ENCODE measurements at places on chromosomes 3 and 15.
A peak's percentile ranks its signal among the peaks of the same experiment; 100 is the strongest.

- no peak for DNase-seq
Observed at GRCh38 chr3:169280010-169280585, 383.4 kb downstream of the MECOM start.

- DNase-seq, result no peak
Observed at GRCh38 chr3:59192473-59192872, 142.6 kb upstream of the CFAP20DC start.

GRCh38 chr3:30162579-30162978 lies 443.8 kb upstream of the TGFBR2 start:
- no peak for DNase-seq

- no peak for DNase-seq
Observed at GRCh38 chr3:28934126-28934813, 346.6 kb upstream of the RBMS3 start.

DNA sequence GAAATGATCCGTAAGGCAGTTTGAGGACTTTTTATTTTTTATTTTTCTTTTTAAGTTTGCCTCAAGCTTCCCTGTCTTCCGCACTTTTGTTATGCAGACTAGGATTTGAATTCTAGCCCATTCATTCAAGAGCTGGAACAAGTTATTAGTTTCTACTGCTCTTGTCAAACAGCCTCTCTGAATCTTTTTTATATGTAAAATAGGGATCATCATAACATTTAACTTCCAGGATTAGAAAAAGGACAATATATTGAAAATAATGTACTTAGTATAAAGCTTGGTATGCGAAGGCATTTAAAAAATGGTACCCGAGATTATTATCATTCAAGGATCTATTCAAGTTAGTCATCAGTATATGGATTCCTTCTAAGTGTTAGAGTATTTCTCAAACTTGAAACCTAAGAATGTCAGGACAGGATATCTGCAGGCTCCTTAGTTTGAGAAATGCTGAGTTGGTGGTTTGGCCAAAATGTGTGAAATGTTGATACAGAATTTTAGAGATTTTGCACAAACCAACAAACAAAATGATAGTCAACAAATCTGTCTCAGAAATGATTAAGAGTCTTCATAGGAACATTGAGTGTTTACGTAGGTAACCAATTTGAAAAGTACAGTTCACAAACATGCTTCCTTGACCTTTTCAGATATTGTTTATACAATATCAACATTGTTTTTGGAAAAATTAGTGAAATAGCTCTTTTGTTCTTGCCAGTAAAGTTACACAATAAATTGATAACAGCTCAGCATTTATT lies 40.5 kb upstream of the IGSF10 start:
- DNase-seq, result no peak

GRCh38 chr3:153567556-153567955 lies 405.5 kb downstream of the RAP2B start:
- no peak for DNase-seq

- DNase-seq, result no peak
Observed at GRCh38 chr15:73601451-73602445, 31.4 kb downstream of the NPTN start.

GRCh38 chr3:132916096-132916495 lies 122.1 kb upstream of the TMEM108 start:
- DNase-seq, result no peak

- DNase-seq, result no peak
Observed at GRCh38 chr3:148146947-148147826, 550.5 kb upstream of the AGTR1 start.

GRCh38 chr3:146117406-146118285 lies 43.3 kb downstream of the PLOD2 start:
- no peak for DNase-seq

DNA sequence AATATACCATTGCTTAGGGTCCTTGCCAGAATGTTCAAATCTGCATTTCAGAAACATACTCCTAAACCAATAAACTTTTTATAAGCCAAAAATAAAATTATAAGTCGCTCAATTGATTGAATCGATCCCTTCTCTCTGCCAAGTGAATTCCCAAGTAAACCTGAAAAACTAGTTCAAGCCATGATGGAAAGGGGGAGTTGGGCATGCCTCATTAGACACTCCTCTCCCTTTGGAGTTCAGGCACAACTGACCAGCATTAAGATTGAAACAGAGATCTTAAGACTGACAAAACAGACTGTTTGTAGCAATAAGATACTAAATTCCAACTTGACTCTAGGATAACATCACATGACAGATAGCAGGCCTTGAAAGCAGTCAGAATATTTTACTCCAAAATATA lies 113.7 kb upstream of the RASGRP1 start:
- DNase-seq, result no peak

- DNase-seq, result no peak
Observed at GRCh38 chr3:135239615-135239884, 444.5 kb downstream of the EPHB1 start.

DNA sequence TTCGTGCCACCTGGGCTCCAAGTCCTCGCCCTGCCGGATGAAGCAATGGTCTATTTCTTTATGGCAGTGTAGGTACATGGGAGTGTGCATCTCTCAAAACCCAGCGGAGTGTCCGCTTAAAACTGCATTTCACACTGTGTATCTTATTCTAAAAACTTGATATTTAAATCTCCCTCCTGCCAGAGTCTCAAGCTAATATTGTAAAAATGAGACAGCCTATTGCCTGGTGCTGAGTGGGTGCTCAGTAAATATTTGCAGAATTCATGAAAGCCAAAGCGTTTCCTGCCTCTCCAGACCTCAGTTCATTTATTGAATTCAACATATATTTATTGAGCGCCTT lies 330 bp upstream of the TBC1D2B start:
- DNase-seq, result no peak

GRCh38 chr3:42263354-42264346 lies 2.3 kb downstream of the CCK start:
- peak; percentile 28 for DNase-seq

DNA sequence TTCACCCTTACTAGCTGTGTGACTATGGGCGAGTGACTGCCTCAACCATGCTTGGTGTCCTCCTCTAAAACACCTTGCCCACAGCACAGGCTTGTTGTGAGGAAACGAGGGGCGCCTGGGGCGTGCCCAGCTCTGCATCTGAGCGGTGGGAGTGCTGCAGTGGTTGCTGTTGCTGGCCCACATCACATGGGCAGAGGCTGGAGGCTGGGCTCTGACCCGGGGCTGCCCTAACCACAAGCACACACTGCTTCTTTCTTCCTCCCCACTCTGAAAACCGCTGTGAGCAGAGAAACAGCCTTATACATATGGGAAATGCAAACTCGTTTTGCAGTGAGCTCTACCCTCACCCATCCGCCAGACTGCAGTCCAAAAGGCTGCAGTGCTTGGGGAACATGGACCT lies 74.8 kb upstream of the RPL32 start:
- no peak for DNase-seq

DNA sequence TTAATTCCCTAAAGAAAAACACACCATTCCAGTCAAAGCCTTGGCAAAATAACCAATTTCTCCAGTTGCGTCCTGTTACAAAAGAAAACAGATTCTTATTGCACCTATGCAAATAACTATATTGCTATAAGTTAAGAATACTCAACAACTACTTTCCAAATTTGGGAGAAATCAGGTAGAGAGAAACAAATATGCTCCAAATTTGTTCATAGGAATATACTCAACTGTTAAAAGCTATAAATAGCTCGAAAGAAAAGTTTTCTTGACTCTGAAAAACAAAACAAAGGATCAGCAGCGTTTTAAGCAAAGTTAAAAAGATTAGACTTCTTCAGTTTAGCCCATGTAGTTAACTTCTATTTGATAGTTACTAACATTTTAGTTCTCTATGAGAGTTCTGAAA lies 20.1 kb upstream of the SKIL start:
- no peak for DNase-seq

GRCh38 chr3:159928666-159929065 lies 60.0 kb upstream of the IL12A start:
- DNase-seq, result no peak

GRCh38 chr15:80536716-80537115 lies 132.5 kb downstream of the ARNT2 start:
- DNase-seq, result no peak

DNA sequence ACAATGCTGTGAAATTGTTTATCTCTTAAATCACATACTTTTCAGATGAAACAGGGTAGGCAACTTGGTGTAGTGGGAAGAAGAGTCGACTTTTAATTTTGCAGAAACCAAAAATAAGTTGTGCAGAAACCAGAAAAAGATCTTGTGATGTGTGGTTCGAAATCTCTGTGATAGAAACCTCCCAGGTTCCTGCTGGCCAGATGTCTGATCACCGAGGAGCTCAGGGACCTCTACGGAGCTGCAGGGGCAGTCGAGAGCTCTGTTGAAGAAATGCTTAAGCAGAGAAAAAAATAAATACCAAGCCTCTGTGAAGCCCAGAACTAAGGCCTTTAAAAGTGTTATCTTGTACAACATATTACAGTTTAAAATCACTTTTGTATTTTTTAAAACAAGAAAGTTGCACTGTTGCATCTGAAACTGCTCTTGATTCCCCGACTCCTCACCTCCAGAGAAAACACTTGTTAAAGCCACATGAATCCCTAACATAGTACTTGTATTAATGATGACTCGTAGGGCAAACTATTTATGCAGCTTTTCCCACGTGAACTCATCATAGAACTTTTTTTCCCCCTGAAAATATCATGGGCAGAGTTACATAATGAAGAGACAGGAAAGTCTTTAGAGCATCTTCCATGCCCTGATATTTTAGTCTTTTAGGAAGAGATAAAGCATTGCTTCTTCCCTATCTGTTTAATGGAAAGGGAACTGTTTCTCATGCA lies 51.3 kb downstream of the CCK start:
- DNase-seq, result no peak

GRCh38 chr15:87500240-87500639 lies 756.3 kb downstream of the NTRK3 start:
- DNase-seq, result no peak

GRCh38 chr15:55241891-55242290 lies 45.1 kb upstream of the RSL24D1 start:
- DNase-seq, result no peak

DNA sequence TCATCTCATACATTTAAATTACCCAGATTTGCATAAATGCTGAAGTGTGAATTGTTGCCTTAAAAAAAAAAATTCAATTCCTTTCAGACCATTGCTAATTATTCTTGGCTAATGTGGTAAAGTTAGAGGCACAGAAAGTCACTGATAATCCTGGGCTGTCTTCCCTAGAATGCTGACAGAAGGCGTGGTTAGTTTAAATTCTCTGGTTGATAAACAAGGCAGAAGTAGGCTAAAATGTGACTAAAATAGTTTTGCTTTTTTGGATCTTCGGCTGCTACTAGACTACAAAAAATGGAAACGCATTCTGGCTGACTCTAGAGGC lies 193.7 kb downstream of the OTOL1 start:
- no peak for DNase-seq

GRCh38 chr3:42736081-42736480 lies 33.5 kb upstream of the HHATL start:
- DNase-seq, result no peak

DNA sequence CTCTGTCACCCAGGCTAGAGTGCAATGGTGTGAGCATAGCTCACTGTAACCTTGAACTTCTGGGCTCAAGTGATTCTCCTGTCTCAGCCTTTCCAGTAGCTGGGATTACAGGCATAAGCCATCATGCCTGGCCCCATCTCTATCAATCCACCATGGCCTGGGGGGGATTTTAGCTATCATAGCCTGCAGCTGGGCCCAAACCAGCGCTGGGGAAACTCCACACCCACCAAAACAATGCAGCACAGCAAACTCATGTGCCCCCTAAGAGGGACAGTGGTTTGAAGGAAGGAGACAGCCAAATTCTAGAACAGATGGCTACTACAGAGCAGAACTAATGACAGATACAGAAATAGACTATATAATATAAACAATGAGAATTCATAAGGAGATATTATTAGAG lies 13.8 kb upstream of the NSMCE3 start:
- DNase-seq, result no peak

- DNase-seq, result no peak
Observed at GRCh38 chr15:92098869-92099268, 245.4 kb downstream of the SLCO3A1 start.

GRCh38 chr15:71275566-71276335 lies 160.5 kb downstream of the THSD4 start:
- DNase-seq, result no peak

DNA sequence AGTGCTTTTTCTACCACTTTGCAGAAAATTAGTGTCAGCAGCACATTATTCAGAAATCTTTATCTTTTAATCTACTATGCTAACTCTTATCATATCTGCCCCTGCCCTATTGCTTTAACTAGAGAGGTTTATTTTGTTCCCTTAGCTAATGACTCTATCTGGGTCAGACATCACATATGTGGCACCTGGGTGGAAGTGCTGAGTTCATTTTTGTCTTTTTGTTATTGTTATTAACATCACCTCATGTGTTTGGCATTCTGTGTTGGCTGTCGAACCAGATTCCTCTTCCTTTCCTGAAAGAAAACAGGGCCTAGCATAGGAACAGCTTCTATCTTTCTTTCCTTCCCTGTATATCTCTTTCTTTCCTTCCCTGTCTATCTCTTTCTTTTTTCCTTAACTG lies 100.7 kb downstream of the RBMS3 start:
- DNase-seq, result no peak

DNA sequence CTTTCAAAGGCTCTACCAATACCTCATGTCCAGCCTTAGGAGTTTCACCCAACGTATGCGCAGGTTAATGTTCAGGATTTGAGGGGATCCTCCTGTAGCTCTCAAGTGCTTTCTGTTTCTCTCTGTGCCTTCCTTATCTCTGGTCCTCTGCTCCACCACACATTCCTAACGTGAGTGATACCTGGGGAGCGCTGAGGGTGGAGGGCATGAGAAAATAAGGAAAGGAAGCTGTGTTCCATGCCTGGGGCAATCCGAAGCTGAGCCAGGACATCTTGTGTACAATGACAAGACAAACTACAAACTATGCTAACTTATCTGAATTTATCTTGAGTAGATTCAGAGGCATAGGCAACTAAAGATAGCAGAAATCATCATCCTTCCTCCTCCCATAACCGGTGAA lies 136.4 kb downstream of the SST start:
- no peak for DNase-seq

- DNase-seq, result no peak
Observed at GRCh38 chr3:34570916-34571705, 772.7 kb downstream of the PDCD6IP start.

GRCh38 chr15:91368611-91369010 lies 268.6 kb downstream of the SV2B start:
- DNase-seq, result no peak

DNA sequence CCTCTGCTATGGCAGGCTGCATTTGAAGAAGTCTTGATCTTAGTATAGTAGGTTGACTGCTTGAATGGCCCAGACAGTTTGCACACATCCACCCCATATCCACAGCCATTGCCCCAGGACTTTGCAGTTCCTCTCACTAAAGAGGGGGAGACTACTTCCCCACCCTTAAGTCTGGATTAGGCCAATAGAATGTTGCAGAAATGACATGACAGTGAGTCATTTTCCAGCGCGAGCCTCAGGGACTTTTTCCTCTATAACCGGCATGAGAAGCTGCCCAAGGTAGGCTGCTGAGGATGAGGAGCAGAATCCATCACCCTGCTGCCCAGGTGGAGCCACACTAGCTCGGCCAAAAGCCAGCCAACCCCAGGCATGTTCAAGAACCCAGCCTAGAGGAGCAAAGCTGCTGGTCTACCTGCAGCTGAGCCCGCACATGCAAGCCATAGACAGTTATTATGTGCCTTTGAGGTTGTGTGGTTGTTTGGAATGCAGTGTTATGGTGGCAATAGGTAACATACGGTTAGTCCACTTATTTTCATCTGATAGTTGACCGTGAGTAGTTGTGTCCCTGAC lies 113.9 kb downstream of the TLE3 start:
- DNase-seq, result no peak

- DNase-seq, result no peak
Observed at GRCh38 chr3:183533412-183534132, 21.9 kb downstream of the KLHL6 start.

GRCh38 chr3:48456456-48456855 lies 9.9 kb downstream of the ATRIP start:
- DNase-seq, result no peak
